Cerebellum (tissue), 4 donors: ENCODE measurements at places on chromosomes 7 and 10. TPM values are rescaled to one million over a fixed set of nuclear protein-coding genes. Genes with fewer than 3 reads are reported as not detected.

The PNLIPRP3 gene
- not detected for total RNA-seq

The PPP1R3C gene
- 19.6 TPM for total RNA-seq

The IFIT2 gene
- total RNA-seq, result 3.4 TPM

The DNAJC30 gene
- 3.3 TPM for total RNA-seq

The SAP25 gene
- total RNA-seq, result not detected

The ADAM8 gene
- total RNA-seq, result 1.6 TPM

The POLR1F gene
- total RNA-seq, result 9.3 TPM

The KLF14 gene
- total RNA-seq, result not detected

The TMEM229A gene
- 2.4 TPM for total RNA-seq

The CADPS2 gene
- 83.7 TPM for total RNA-seq

- DNase-seq, result peak; percentile 42
These were observed 29.4 kb upstream of the SGMS1 start for GRCh38 chr10:50653142-50653541.

DNA sequence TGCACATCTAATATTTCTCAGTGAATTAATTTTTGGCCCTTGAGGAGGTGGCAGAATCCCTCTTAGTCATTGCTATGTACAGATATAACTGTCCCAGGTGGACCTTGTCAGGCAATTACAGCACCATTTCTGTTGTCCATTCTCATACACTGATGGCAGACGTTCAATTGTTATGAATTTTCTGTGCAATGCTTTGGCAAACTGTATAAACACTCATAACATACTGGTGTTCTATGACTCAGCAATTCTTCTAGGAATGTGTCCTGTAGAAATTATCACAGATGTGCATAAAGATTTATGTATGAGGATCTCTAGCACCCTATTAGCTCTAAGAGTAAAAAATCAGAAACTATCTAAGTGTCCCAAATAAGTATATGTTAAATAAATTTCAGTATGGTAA is 80.8 kb downstream of the DNAJB9 start:
- DNase-seq, result no peak

DNA sequence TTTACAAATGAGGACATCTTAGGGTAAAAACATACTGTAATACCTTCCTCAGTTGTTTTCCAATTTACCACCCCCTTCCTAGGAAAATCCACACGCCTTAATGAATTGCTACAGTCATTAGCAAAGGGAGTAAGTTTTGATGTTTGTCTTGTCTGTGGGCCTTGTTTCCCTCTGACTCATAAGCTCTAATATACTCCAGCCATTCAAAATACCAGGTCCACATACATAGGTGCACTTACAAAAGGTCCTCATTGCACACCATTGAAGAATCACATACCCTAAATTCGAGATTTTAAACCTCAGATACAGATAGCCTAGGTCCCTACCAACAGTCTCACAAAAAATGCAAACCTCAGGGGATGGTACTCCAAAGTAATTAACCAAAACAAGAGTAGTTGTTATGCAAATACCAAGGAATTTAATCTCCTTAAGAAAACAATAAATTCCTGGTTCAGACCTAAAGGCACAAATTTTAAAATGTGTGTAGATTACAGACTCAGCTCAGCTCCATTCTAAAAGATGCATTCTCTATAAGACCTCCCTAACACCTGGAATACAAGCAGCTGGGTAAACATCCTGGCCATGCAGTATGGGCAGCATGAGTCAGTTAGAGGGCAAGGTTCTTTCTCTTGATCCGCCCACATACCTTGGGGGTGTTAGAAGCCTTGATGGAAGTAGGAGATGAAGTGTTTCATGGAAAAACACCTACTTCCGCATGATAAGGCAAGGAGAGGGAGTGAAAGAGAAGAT is 3.0 kb upstream of the LIPK start:
- no peak for DNase-seq

GRCh38 chr10:57972783-57973182 is 294.9 kb downstream of the IPMK start:
- no peak for DNase-seq

- no peak for DNase-seq
These were observed 28.8 kb downstream of the RRP12 start for GRCh38 chr10:97372233-97372875.

DNA sequence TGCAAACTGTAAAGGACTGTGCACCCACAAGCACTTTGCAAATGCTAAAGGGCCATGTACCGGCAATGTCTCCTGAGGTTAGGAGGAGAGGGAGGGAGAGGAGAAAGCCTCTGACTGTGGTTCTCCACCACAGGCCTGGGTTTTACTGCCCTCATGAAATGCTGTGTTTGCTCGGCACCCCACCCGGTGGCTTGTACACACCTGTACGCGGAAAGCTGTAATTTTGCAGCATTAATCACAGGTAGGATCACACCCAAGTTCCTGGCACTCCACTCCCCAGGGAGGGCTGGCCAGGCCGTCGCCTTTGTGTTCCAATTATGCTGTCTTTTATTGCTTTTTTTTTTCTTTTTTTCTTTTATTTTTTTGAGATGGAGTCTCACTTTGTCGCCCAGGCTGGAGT is 78.5 kb upstream of the MYL10 start:
- DNase-seq, result no peak

- DNase-seq, result no peak
These were observed 457.6 kb upstream of the LRRN3 start for GRCh38 chr7:110633313-110633712.

- DNase-seq, result no peak
These were observed 54.1 kb downstream of the ZNF467 start for GRCh38 chr7:149719050-149719899.

DNA sequence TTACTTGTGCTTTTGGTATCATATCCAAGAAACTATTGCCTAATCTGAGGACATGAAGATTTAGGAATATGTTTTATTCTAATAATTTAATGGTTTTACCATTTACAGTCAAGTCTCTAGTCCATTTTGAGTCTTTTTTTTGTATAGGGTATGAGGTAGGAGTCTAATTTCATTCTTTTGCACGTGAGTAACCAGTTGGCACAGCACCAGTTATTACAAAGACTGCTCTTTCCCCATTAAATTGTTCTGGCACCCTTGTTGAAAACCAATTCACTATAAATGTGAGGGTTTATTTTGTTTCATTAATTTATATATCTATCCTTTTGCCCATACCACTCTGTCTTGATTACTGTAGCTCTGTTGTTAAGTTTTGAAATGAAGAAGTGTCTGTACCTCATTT is 381.6 kb downstream of the SUGCT start:
- no peak for DNase-seq

- peak; percentile 33 for DNase-seq
These were observed 695 bp downstream of the HSPA12A start for GRCh38 chr10:116741391-116742351.

DNA sequence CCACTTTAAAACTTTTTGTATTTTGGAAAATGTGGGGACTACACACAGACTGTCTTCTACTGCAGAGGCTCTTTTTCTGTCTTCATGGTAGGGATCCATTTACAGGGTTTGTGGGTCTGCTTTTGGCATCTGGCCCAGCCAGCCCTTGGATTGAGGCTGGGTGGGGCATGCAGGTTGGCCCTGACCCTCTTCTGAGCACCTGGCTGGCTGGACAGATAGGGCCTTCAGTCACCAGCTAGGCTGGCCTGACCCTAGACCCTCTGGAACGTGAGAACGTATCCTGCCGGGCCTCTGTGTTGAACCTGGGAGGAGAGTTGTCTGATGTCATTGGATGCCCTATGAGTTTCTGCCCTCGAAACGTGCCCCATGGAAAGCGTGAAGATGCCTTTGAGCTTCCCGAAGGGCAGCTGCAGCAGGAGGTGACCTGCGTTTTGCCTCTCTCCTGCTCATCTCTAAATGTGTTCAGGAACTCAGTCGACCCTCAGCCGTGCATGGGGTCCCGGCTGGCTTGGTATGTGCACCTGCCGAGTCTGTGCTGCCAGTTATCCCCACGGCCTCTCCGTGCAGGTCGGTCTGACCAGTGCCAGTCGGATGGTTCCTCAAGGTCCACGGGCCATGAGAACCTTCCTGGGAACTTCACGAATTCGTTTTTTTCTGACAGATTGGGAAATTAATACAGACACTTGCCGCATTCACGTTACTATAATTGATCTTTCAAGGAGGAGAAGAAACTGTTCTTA is 74.9 kb downstream of the MGMT start:
- no peak for DNase-seq

DNA sequence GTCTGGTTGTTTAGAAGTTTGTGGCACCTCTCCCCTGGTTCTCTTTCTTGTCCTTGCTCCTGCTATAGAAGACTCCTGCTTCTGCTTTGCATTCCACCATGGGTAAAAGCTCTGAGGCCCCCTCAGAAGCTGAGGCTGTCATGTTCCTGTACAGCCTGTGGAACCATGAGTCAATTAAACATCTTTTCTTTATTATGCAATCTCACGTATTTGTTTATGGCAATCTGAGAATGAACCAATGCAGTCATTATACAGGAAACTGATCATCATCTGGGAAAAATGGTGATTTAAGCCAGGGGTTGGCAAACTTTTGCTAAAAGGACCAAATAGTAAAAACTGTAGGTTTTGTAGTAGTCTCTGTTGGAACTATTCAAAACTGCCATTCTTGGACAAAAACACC is 175.4 kb downstream of the CSTF2T start:
- DNase-seq, result no peak

DNA sequence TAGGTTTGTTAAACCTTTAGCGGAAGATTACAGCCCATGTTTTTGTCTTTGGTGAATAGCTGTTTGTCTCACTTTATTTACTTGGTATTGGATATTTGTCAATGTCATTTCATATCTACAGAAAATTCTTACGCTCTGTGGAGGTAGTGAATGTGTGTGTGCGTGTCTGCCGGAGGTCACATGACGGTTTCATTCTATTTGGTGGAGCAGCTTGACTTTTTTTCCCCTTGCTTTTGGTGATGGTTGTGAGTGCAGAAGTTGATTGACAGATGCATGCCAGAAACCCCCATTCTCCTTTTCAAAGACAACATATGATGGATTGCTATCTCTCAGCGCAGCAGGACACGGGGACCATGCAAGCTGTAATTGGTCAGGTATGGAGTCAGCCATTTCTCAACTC is at the start of gene POU6F2:
TSS of gene POU6F2 (plus strand) at position 225 of the 400 bp plus-strand sequence. CDS start at position 270, 45 bp downstream.
- no peak for DNase-seq

- DNase-seq, result no peak
These were observed 908.3 kb downstream of the GRID1 start for GRCh38 chr10:85458324-85458723.

GRCh38 chr10:38740102-38740501 is 646.0 kb downstream of the ZNF37A start:
- no peak for DNase-seq

DNA sequence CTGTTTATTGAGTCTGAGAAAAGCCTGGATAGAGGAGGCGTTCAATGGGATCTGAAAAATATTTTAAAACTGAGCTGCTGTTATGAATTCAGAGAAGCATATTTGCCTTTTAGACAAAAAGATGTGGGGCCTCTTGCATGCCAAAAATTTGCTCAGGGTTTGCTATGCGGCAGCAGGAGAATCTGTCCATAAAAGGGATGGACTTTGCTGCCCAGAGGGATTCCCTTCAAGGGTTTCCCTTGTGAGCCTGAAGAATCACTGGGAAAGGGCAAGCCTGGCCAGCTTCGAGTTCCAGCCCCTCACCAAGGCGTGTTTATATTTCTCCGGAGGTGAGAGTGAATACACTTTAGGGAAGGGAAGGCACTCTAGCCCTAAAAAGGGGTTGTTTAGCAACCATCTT is 55.5 kb upstream of the CALD1 start:
- no peak for DNase-seq

- DNase-seq, result no peak
These were observed 58.6 kb upstream of the KCNIP2 start for GRCh38 chr10:101902032-101902819.

- no peak for DNase-seq
These were observed 240.5 kb upstream of the FZD8 start for GRCh38 chr10:35882422-35883150.

DNA sequence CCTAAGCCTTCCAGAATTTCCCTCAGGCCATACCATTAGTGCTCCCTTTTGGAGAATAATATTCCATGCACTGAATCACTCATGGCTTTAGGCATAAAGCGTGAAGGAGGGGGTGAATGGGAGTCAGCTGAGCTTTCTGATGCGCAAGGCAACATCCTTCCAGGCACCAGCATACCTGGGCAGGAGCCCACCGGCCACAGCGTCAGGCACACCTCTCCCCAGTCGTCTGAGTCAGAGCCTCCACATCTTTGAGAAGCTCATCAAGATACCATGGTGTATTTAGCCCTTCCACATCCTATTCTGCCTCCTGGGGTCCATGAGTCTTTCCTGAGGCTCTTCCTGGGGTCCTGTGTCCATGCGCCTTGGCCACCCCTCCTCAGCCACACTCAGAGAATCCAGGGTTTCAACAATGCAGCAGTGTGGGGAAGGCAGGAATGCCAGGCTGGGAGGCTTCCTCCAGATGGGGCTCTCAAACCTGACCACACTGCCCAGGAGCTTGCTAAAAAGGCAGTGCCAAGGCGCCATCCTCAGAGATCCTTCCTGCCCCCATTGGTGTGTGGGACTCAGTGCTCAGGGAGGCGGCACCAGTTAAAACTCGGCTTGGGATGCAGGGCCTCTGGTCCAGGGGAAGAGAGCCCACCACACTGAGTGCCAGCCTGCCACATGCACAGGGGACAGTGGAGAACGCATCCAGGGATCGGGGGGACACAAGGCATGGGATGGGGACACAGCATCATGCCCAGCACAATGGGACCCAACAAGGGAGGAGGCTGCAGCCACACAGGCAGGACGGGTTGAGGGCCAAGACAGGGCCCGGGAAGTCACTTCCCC is 31.6 kb downstream of the RASGEF1A start:
- no peak for DNase-seq

DNA sequence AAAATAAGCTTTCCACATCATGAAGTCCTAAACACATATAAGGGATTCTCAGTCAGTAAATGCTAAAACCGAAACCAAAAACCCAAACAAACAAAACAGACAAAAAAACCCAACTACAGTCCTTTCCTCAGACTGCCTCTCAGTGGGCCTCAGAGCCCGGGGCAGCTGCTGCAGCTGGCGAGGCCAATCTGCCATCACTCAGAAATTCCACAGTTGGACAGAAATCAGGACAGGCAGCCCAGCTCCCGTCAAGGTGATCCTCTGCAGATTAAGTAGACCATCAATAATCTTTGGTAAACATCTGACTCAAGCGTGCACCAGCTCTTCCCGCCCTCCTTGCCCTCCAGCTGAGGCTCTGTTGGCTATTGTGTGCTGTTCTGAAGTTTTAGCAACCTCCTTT is 142.2 kb downstream of the ATXN7L1 start:
- no peak for DNase-seq

- DNase-seq, result no peak
These were observed 47.5 kb downstream of the ZNF680 start for GRCh38 chr7:64515330-64515729.

GRCh38 chr7:38187794-38188440 is 9.9 kb downstream of the STARD3NL start:
- no peak for DNase-seq

- DNase-seq, result peak; percentile 45
These were observed 11.7 kb upstream of the ZNF680 start for GRCh38 chr7:64574540-64575099.
